ENCODE measurements at places on chromosomes 12 and 14.

- no peak for DNase-seq
These were observed 8.3 kb upstream of the ERBB3 start for GRCh38 chr12:56071648-56072047.

- DNase-seq: no peak
These were observed at the start of gene SERPINA10 for GRCh38 chr14:94292872-94293577. TSS of gene SERPINA10 (minus strand) at chr14:94293268. CDS start at chr14:94290593, 2,675 bp downstream.

DNA sequence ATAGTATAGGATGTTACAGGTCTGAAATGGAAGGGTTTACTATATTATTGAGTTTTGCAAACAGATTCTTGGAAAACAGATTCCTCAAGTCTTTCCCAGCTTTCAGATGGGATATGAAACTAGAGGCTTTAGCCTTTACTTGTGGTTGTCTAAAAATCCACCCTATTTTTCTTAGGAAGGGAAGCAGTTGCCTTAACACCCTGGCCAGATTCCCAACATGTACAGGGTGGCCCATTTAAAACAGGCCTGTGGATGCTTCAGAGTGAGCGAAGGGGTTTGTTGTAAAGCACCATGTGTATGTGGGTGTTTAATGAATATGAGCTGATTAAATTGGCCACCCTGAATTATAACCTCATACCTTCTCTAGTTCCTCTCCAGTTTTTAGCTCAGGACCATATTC, 415.9 kb downstream of the ZFP36L1 start:
- no peak for DNase-seq

- DNase-seq: peak; percentile 32
These were observed at the start of gene IRAK3 for GRCh38 chr12:66188584-66189485. TSS of gene IRAK3 (plus strand) at chr12:66189214. CDS start at chr12:66189300, 86 bp downstream.

DNA sequence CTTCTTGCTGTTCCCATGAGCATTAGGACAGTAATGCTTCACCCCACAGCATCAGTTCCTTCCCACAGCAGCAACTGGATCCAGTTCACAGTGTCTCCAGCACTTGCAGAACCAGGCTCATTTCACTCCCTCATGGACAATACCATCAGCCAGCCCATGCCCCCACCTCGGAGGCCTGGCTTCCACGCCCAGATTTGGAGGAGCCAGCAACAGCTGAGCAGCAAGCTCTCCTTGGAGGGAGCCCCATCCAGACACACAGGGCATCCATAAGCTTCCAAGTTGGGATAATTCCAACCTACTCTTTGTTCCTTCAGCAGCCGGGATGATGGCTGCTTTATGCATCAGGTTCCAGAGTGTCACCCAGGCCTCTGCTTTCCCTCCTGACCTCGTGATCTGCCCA, 250.0 kb downstream of the GLT1D1 start:
- no peak for DNase-seq

GRCh38 chr12:99223579-99223978, 424.0 kb upstream of the GARIN6 start:
- DNase-seq: no peak

GRCh38 chr12:27003421-27004381, 10.5 kb downstream of the TM7SF3 start:
- no peak for DNase-seq

DNA sequence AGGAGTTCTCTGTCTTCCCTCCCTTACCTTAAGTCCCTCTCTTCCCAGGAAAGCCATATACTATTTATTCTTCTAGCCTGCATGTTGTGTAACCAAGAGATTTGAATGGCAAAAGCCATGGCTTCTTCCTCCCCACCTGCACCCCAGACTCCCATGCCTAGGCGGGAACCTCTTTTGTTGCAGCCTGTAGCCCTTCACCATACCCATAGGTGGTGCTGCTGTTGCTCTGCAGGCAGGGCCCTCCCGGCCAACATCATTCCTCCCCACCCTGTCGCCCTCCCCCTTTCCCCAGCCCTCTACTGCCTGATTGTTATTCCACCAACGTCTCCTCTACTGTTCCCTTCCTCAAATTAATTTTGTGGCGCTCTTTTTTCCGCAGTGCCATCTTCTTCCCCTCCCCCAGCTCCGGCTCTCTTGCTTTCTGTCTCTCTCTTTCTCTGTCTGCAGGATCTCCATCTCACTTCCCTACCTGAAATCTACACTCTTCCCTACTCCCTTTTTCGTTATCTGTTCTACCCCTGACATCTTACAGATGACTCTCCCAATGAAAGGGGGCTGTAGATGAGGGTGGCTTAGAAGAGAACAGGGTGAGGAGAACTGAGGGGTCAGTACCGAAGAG, 13.8 kb downstream of the NGDN start:
- peak; percentile 8 for DNase-seq

- no peak for DNase-seq
These were observed 158.6 kb downstream of the PRIMA1 start for GRCh38 chr14:93629643-93630042.

DNA sequence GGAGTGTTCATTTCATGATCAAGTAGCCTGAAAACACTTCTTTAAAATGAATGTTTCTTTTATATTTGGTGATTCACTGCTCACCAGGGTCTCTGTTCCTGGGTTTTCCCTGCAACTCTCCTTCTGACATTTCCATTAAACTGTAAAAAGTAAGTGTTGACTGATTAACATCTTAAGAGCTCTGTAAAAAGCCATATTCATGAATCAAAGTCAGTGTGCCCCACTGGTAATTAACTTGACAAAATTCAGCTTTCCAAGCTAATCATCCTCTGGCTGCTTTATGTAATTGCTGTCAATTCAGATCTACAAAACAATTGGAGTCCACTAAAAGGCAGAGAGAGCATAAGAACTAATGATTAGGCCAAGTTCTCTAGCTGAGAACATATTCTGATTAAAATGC, 41.6 kb downstream of the CNTN1 start:
- DNase-seq: no peak

DNA sequence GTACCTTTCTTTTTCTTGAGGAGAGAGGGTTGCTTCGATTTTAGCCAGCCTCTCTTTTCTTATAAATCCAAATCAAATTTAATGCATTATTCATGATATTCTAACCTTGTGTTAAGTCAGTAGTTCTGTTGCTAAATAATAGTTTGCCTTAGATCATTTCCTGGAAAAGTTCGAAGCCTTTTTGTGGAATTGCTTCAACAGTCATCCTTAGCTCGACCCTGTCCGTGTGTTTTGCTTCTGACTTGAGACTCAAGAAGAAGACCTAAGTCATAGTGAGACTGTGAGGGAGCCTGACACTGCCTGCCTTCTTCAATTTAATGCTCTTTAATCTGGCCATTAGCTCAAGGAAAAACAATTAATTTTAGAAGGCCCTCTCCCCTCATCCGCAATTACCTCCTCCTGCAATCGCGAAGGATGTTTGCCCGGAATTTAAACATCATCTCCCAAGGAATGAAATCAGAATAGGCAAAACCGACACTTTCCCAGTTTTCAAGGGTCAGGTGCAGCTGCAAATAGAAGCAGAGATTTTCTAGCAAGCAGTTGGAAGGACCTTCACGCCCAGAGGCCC, 453 bp upstream of the SLC4A8 start:
- no peak for DNase-seq

- DNase-seq: no peak
These were observed 21.6 kb downstream of the PYM1 start for GRCh38 chr12:55906056-55906455.

DNA sequence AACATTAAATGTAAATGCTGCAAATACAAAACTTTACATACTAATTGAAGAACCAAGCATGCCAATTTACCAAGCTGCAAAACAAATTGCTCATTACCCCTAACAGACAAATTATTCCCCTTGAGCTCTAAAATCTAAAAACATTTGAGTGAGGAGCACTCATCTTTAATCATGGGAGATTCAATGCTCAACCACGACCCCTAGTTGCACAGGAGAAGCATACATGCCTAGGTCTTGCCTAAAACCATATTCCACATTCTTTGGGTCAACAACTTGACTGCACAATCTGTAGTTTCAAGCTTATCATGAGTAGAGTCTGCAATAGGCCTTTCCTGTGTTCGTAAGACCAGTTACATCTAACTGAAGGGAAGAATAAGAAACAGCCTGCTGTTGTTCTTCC, 69.7 kb downstream of the MGAT4C start:
- DNase-seq: no peak

GRCh38 chr12:9829483-9829882, 2.2 kb downstream of the KLRF1 start:
- DNase-seq: no peak
